ENCODE measurements at places on chromosomes 5 and 9.
A peak's percentile ranks its signal among the peaks of the same experiment; 100 is the strongest.

- peaks cover 1% of the 10 kb centered on the region for H3K27me3 ChIP-seq
- H3K4me3 ChIP-seq = no peak overlapping the region
- H3K27ac ChIP-seq = no peak overlapping the region
- no peak for DNase-seq
Observed at GRCh38 chr5:102511666-102512065, 12.9 kb upstream of the SLCO6A1 start.

DNA sequence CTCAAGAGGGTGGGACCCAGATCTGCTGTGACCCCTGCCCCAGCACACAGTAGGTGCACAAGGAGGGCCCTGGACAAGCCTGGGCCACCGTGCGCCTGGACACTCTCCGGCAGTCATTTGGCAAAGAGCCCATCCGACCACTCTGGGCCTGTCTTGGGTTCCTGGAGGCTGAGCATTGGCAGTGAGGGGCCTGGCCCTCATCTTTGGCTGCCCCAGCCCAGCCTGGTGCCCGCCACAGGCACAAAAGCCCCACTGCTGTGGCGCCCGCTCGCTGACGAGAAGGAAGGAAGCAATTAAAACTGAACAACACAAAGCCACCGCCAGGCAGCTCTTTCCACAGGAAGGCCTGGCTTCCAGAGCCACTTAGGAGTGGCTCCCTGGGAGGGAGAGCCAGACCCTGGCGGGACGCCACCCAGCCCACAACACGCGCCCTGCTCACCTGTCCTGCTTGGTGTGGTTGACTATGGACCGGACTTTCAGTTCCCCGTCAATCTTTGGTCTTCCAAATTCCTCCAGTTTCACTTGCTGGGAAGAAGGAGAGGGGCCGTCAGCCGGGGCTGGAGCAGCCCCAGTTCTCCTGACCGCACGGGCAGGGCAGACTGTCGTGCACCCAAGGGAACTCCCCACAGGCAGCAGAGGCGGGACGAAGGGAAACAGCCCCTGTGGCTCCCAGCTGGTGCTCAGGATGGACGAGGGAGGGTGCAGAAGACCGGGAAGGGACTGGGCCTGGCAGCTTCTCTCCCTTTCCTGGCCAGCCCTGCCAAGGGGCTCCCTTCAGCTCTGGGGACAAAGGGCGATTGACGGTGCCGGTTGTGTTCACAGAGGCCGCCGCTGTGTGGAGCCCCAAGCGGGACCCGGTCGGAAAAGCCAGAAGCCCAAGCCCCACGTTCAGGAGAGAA is 50.9 kb upstream of the SARDH start:
- H3K27ac ChIP-seq = peak overlapping the region; percentile 60
- peaks cover 90% of the 10 kb centered on the region for H3K4me1 ChIP-seq
- H3K27me3 ChIP-seq = no peaks in the 10 kb centered on the region
- peak overlapping the region; percentile 52 for H3K4me3 ChIP-seq
- H3K36me3 ChIP-seq = peaks cover 60% of the 10 kb centered on the region

DNA sequence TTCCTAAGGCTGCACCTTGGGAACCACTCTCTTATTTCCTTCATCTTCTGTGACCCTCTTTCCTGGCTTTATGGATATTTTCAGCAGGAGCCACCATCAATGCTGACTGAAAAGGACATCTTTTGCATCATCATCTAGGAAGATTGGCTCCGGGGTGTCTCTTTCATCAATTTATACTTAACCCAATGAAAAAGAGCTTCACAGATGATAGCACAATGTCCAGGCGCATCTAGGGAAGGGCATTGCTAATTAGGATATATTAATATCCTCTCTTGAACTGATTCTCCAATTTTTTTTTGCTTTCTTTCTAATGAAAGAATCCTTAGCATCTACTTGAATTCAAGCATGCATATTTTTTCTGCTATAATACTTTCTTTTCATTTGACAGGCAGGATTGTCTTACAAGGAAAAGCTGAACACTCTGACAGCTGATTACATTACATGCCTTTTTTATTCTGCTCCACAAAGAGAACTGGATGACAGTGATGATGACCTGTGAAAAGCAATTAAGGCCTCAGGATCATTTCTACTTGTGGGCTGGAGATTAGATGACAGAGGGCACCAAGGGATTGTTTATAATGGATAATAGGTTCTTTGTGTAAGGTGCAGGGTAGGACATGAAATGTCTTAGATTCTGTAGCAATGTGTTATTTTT is 60.2 kb downstream of the PCSK1 start:
- H3K27ac ChIP-seq = no peak overlapping the region
- no peaks in the 10 kb centered on the region for H3K36me3 ChIP-seq
- no peak overlapping the region for H3K4me3 ChIP-seq
- no peaks in the 10 kb centered on the region for H3K4me1 ChIP-seq
- no peak for DNase-seq

- peaks cover 3% of the 10 kb centered on the region for H3K4me1 ChIP-seq
- DNase-seq = no peak
- peaks cover 8% of the 10 kb centered on the region for H3K27me3 ChIP-seq
- H3K4me3 ChIP-seq = no peak overlapping the region
- H3K27ac ChIP-seq = no peak overlapping the region
Observed at GRCh38 chr9:132546148-132547051, 36.0 kb upstream of the BARHL1 start.

Data from activated B cell treated with CpG ODN at 0.5 μM for 24 hours (primary cell).